GM23248 (cell line): ENCODE measurements at places on chromosomes 3 and 15. TPM values are rescaled to one million over a fixed set of nuclear protein-coding genes. Genes with fewer than 3 reads are reported as not detected.

GP5 gene
- 0.11 TPM in 1 of 2 replicates, not detected in the other for total RNA-seq

ANO10 gene
- 45.0 and 51.1 TPM in 2 replicates for total RNA-seq

MUC4 gene
- not detected in 2 replicates for total RNA-seq

LMAN1L gene
- total RNA-seq = not detected in 2 replicates

FMN1 gene
- 2.0 and 2.2 TPM in 2 replicates for total RNA-seq

SATB1 gene
- 12.0 and 31.4 TPM in 2 replicates for total RNA-seq

TIMP4 gene
- 0.54 TPM in 1 of 2 replicates, not detected in the other for total RNA-seq

FOXL2NB gene
- total RNA-seq = 0.54 and 2.5 TPM in 2 replicates

CACNA2D2 gene
- total RNA-seq = not detected in 2 replicates

GUCA1C gene
- total RNA-seq = not detected in 2 replicates

AMOTL2 gene
- 336 and 347 TPM in 2 replicates for total RNA-seq

ERICH6 gene
- not detected in 2 replicates for total RNA-seq

RYR3 gene
- total RNA-seq = not detected in 2 replicates

TRH gene
- not detected in 2 replicates for total RNA-seq

GPR149 gene
- total RNA-seq = not detected in 2 replicates

CDHR4 gene
- not detected in 2 replicates for total RNA-seq

SLC22A13 gene
- total RNA-seq = 0.38 and 0.86 TPM in 2 replicates

TM4SF18 gene
- total RNA-seq = not detected in 2 replicates

ARHGEF26 gene
- total RNA-seq = 0.63 and 0.65 TPM in 2 replicates

GREM1 gene
- 935 and 1,005 TPM in 2 replicates for total RNA-seq

GRK7 gene
- total RNA-seq = not detected in 2 replicates

FHIT gene
- 0.22 and 1.5 TPM in 2 replicates for total RNA-seq

ZNF620 gene
- total RNA-seq = 0.32 and 0.63 TPM in 2 replicates

GLCE gene
- 12.4 and 17.1 TPM in 2 replicates for total RNA-seq

ZNF660 gene
- 0.76 and 0.97 TPM in 2 replicates for total RNA-seq

LINGO1 gene
- total RNA-seq = not detected in 2 replicates

CMTM8 gene
- not detected in 2 replicates for total RNA-seq

ERC2 gene
- not detected in 2 replicates for total RNA-seq

GOLGA8T gene
- total RNA-seq = not detected in 2 replicates

ZNF662 gene
- total RNA-seq = 1.4 and 1.5 TPM in 2 replicates

FBXO40 gene
- total RNA-seq = not detected in 2 replicates

LRRIQ4 gene
- total RNA-seq = not detected in 2 replicates

IL17RE gene
- 0.51 and 5.5 TPM in 2 replicates for total RNA-seq

CCDC51 gene
- 10.1 and 10.6 TPM in 2 replicates for total RNA-seq

RCCD1 gene
- 13.0 and 19.0 TPM in 2 replicates for total RNA-seq

PLAAT1 gene
- total RNA-seq = not detected in 2 replicates

GMNC gene
- total RNA-seq = not detected in 2 replicates

MINAR1 gene
- total RNA-seq = 1.3 and 1.6 TPM in 2 replicates

SOX14 gene
- not detected in 2 replicates for total RNA-seq

PPCDC gene
- total RNA-seq = 11.3 and 20.0 TPM in 2 replicates

TMA7 gene
- total RNA-seq = 150 and 244 TPM in 2 replicates
